ENCODE measurements at places on chromosomes 12 and 14.

DNA sequence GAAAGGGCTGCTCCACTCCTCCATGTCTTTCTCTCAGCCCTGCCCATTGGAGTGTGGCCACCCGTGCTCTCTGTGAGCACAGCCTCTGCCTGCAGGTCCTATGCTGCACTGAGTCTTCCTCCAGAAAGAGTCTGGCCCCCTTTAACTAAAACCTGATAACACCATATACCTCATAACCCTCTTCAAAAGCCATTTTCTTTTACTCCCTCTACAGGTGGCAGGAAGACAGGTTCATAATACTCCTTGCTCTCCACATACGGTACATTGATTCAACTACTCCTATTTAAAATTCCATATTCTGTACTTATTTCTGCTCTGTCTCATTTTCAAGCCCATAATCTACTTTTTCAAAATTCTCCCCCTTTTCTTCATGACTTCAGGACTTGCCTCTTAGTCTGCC is 144.0 kb downstream of the HELB start:
- DNase-seq: no peak

GRCh38 chr12:52900166-52900895 is 4.5 kb downstream of the KRT8 start:
- no peak for DNase-seq

DNA sequence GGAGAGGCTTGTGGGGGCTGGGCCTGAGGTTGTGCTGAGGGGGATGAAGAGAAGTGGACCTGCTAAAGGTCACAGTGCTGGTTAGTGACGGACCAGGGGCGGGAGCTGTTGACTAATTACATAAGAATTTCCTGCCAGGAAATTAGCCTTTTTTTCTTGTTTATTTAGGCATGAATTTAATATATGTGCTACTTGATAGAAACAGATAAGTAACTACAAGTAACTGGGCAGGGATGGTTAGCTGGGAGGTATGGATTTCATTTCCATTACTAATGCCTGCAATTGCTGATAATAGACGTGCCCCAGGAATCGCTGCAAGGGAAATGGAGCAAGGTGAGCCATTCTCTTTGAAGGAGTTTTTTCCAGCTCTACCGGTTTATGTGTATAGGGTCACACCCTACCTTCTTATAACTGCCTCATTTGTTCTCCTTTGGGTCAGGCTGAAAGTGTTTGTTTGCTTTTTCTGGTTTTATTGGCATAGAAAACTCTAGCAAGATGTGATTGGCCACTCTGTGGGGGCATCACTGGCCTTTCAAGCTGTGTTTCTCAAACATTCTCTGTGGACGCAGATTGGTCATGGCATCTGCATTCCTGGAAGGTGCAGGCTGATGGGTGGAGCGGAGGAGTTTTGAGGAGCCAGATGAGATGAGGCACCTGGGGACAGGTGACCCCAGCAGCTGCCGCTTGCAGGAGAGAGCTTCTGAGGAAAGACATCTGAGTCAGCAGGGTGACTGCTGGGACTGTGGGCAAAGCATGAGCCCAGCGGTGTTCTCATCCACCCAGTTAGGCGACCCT is 19.0 kb upstream of the GPRC5A start:
- no peak for DNase-seq

GRCh38 chr12:34298971-34299801 is 276.9 kb downstream of the ALG10 start:
- DNase-seq: no peak

DNA sequence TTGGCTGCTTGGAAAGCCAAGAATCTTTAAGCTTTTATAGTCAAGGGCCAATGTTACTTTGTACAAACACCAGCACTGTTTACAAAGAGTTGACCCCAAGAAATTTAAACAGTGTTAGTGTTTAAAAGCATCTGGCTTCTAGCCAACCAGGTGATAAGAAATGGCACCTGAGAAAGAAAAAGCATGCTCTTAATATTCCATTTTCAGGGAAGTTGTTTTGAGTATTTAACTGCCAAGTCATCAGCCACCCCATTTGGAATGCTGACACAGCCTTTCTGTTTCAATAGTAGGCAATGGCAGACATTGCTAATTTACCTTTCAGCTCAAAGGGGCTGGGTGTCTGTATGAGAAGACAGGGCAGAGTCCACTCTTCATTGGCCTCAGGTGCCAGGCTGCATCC is 3.7 kb upstream of the SLC35F4 start:
- no peak for DNase-seq

DNA sequence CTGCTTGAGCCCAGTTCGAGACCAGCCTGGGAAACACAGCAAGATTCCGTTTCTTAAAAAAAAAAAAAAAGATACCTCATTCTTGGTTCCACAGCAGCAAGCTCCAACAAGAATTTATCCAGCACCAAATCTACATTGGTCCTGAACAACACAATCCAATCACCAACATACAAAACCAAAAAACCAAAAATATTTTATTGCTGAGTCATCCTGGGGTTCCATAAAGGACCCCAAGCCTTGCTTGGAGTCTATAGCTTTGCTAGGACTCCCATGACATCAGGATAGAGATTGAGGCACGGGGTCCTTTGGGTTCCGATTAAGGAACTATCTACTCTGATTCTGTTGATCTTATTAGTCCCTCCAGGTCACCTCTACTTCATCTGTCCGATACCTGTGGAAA is 7.7 kb downstream of the OSGEP start:
- DNase-seq: no peak

- peak; percentile 25 for DNase-seq
Observed at GRCh38 chr12:118164798-118165486, 29.0 kb downstream of the PEBP1 start.

- no peak for DNase-seq
Observed at GRCh38 chr14:99100497-99101270, 171.3 kb downstream of the BCL11B start.

DNA sequence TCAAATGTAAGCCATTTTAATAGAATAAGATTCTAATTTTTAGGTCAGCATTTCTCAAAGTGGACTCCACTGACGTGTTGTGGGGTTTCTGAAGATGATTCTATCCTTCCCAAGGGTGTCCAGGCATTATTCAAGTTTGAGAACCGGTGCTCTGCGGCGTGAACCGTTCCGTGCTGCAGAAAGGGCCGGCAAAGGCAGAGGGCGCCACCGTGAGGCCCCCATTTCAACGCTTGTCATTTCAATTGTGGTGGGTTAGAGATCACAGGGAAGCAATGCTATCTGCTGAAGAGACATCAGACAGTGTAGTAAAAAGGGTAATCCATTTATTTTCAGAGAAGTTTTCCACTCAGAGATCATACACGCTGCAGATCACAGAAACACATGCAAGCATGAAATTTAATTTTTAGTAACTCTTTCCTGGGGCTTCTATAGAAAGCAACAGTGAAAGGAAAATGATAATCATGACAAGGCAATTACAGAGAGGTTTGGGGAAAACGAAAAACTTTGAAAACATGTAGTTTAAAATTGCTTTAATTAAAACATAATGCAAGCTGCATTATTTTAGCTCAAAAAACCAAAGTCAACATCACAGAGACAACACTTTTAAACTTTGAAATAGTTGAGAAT is 201.7 kb downstream of the EXOC5 start:
- DNase-seq: peak; percentile 27

DNA sequence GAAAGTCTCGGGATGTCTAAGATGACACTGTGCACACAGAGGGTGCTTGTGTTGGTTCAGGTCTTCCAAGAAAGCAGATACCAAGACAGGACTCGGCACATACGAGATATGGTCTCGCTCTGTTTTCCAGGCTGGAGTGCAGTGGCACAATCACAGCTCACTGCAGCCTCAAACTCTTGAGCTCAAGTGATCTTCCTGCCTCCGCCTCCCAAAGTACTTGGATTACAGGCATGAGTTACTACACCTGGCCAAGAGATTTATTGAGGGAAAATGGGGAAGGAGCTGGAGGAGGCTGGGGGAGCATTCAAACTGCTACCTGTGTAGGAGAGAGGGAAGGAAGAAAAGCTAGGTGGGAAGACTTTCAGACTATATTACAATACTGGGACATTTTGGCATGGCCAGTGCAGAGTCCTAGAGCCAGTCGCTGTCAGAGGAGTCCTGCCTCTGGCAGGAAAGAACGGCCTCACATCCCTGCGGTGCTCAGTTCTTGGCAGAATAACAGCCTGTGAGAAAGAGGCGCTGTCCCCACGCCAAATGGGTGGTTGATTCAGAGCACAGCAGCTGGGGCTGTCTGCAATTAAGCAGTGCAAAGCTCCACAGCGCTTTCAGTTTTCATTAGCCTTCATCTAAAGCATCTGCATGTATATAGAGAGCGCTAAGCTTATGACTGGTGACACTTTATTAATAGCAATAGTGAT is 18.3 kb downstream of the SLC17A8 start:
- DNase-seq: no peak

- no peak for DNase-seq
Observed at GRCh38 chr14:106200541-106201315, 674.3 kb downstream of the TMEM121 start.

- peak; percentile 55 for DNase-seq
Observed at GRCh38 chr14:99874306-99874705, 81.1 kb downstream of the EML1 start.

DNA sequence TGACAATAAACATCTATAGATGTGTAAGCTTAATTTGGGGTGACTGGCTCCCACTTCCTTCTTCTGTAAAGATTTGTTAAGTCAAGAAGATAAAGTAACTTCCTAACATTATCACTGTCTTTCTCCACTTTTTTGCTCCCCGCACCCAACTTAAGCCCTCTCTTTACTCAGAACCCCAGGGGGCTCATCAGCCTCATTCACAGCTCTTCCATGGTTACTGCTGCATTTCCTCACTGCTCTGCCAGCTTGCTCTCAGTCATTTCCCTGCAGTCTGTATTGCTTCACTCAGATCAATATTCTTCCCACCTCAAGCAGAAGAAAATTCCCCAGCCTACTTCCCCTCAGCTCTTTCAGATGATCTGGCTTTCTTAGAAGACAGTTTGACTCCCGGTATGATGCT is 102.0 kb downstream of the PIK3C2G start:
- DNase-seq: no peak

DNA sequence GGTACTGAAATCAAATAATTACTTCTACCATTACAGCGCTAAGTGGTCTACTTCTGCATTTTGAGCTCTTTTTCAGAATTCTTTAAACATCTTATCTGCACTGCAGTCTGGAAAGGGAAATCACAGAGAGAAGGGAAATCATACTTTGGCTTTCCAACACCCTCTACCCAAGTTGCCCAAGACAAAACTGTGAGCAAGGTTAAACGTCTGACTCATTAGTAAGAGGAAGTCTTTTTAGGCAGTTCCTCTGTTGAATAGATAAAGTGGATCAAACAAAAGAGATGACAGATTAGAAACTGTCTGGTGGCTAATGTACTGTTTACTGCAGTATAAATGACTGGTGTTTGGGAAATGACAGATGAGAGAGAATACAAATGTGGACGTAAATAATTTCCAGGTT is 858.1 kb downstream of the NRXN3 start:
- DNase-seq: no peak

DNA sequence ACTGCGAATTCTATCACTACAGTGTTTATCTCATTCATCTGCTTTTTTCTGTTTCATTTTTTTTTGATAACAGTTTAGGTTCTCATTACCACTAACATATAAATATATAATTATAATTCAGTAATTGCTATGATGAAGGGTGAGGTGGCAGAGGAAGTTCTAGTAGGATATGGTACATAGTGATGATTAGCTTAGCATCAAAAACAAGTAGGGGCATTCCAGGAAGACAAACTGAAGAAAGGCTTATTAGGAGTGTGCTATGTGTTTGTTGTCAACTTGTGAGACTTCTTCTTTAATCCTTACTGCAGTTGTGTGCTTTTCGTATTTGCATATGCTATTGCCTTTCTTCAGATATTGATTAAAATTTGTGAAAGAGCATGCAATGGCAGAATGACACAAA is 20.6 kb downstream of the FUT8 start:
- DNase-seq: no peak

- peak; percentile 78 for DNase-seq
Observed at GRCh38 chr12:7019043-7019569, 830 bp upstream of the LPCAT3 start.

- no peak for DNase-seq
Observed at GRCh38 chr12:57845478-57846284, 848 bp downstream of the CTDSP2 start.

DNA sequence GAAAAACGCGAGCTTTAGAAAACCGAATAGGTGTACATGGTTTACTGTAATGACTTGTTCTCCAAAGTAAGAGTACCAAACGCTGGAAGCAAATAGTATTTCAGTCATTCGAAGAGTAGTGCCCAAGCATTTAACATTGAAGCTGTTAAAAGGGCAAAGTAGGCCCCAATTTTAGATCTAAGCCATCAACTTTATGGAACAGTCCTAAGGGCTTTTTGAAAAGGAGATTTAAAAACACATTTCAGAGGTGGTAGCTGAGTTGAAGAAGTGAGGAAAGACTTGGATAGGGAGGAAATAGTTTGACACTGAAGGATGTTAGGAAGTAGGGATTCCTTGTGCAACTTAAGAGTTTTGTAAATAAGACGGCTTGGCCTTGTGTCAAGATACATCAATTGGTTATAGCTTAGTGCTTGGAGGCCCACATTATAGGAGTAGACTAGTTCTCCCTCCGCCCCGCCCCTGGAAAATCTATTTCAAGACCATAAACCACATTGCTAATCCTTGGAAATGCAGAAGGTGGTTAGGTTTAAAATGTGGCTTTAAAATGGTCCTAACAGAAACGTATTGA is 783 bp upstream of the TUBA1B start:
- peak; percentile 63 for DNase-seq

DNA sequence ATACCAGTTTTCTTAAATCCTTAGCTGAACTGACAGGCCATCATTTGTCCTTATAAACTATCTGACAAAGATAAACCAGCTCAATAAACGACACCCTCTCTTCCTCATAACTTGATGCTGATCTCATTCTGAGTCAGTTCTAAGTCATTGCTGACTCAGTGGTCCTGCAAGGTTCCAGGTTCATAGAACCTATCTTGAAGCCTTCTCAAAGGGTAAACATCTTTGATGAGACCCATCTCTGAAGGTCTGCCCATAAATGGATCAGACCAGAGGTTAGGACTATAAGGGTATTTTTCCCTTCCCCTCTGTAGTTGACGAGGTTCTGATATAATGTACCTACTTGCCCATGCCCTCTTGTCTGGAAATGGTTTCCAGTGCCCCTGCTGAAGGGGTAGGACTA is 11.9 kb downstream of the NAA25 start:
- DNase-seq: no peak

- DNase-seq: no peak
Observed at GRCh38 chr14:68599896-68600610, 192.8 kb downstream of the ZFP36L1 start.

DNA sequence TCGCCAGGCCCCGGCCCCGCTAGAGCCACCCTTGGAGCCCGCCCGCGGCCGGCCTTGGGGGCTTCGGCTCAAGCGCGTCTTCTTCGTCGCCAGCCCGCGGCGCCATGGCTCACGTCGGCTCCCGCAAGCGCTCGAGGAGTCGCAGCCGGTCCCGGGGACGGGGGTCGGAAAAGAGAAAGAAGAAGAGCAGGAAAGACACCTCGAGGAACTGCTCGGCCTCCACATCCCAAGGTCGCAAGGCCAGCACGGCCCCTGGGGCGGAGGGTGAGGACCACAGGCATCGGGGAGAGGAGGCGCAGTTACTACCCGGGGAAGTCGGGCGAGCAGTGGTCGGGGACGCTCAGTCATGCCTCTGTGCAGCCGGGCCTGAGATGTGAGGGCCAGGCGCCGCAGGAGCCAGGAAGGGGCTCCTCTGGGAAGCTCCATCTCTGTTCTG is 573 bp downstream of the ARL6IP4 start:
- DNase-seq: peak; percentile 47
